NCI-H774 (cell line): ENCODE measurements at places on chromosomes 3 and 15.

DNA sequence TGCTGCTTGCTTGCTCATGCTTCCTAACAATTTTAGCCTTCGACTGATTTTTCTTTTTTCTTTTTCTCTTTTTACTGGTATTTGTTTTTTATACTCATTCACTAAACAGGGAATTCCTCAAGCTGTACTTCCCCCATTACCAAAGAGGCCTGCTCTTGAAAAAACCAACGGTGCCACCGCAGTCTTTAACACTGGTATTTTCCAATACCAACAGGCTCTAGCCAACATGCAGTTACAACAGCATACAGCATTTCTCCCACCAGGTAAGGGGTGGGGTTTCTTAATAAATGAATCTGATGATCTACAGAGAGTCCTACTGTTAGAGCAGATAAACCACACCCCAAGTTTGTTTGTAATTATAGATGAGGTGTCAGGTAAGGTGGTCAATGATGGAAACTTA lies 178.8 kb downstream of the MBNL1 start:
- DNase-seq, result no peak

DNA sequence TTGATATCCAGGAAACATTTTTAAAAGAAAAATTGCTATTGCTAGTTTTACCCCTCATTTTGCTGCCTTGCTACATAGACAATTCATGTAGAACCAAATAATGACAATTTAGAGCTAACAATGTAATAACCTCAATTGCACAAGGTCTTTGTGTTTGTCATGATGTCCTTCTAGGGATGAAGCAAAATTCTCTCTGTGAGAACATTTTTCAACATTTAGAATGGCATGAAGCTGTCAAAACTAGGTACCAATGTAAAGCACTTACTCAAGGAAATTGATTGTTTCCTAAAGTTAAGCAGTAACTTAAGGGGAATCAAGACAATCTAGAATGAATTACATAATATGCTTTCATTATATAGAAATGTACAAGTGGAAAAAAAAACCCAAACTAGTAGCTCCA lies 7.9 kb upstream of the FGF7 start:
- no peak for DNase-seq

DNA sequence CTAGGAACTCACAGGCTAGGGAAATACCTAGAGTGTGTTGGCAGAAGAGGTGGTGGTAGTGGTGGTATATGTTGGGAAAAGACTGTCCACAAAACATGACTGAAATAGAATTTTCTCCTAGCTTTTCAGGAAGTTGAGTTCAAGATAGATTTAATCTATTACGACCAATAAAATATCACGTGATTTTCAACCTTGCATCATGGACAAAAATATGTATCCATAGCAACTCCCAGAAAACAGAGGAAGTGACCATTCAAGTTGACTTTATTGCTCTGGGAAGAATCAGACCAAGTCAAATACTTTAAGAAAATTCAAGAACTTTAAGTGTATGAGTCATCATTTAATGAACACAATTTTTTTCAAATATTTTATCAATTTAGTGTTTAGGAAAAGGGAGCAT lies 347.0 kb upstream of the ZNF385D start:
- DNase-seq, result no peak

DNA sequence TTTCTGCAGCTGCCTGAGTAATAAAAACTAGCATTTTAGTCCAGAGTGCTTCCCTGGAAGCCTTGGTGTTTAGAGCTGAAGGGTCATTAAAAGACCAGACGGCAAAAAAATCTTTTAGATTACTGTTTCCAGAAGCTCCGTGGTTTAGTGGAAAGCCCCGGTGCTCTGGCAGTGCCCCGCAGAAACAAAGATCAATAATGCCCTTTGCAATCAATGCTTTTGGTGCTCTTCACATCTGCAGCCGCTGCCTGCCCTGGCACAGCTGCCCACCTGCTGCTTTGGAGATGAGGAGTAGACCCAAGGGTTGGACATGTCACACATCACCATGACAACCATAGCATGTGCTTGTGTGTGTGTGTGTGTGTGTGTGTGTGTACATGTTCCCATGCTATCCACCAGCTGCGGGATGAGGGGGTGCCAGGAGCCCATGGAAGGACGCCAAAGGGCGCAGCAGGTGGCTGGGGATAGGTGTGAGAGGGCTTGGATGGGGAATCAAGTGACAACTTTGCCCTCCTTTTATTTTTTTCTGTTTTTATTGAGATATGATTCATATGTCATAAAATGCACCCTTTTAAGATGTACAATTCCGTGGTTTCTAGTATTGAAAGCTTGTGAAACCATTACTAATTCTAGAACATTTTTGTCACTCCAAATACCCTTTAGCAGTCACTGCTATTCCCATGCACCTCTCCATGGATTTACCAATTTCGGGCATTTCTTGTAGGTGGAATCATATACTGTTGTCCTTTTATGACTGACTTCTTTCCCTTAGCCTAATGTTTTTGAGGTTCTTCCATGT lies 75.7 kb upstream of the KLHL25 start:
- DNase-seq, result no peak

GRCh38 chr3:122356402-122356801 lies 26.6 kb downstream of the MIX23 start:
- DNase-seq, result peak; percentile 1

- no peak for DNase-seq
These were observed 132.1 kb upstream of the KLHL25 start for GRCh38 chr15:85926834-85927233.

DNA sequence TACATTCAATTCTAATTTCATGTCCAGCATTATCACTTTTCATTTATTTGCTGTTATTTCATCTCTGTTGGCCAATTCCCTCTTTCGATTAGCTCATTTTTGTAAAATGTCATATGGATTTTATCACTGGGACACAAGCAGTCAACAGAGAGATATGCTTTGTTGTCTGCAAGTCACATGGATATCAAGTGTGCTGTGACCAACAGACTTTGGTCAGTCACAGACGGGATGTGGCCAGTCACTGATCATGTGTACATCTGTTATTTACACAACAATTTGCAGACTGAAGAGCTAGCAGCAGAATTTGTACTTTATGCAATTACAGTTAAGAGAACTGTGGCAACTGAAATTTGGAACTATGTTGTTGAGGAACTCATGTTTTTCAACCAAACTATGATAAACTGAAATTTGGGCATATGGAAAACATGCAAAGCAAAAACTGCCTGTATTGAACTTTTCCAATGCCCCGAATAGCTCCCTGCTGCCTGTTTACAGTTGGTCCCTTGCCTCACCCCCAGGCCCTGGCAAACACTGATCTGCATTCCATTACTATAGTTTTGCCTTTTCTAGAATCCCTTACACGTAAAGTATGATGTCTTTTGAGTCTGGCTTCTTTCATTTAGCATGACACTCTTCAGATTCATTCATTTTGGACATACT lies 104.4 kb downstream of the RPL22L1 start:
- peak; percentile 76 for DNase-seq

GRCh38 chr3:121793078-121793477 lies 41.8 kb downstream of the IQCB1 start:
- DNase-seq, result no peak

DNA sequence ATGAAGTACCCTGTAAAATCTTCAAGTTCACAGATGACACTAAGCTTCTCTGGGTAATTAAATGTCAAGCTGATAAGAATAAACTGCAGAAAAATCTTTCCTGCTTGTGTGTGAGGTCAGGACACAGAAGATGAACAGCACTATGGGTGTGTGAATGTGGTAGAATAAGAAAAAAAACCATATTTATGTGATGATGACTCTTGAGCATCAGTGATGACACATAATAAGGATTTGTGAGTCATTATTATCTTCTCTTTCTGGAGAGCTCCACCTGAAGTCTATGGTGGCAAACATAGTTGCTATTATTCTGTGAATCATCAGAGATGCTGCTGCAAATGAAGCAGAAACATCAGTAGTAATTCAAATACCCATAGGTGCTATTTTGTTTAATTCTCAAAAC lies 422.4 kb downstream of the DIPK2A start:
- no peak for DNase-seq

GRCh38 chr15:85289677-85290365 lies 90.6 kb upstream of the AKAP13 start:
- DNase-seq, result peak; percentile 66

- no peak for DNase-seq
These were observed 266.3 kb downstream of the NR1D2 start for GRCh38 chr3:24211381-24211780.

DNA sequence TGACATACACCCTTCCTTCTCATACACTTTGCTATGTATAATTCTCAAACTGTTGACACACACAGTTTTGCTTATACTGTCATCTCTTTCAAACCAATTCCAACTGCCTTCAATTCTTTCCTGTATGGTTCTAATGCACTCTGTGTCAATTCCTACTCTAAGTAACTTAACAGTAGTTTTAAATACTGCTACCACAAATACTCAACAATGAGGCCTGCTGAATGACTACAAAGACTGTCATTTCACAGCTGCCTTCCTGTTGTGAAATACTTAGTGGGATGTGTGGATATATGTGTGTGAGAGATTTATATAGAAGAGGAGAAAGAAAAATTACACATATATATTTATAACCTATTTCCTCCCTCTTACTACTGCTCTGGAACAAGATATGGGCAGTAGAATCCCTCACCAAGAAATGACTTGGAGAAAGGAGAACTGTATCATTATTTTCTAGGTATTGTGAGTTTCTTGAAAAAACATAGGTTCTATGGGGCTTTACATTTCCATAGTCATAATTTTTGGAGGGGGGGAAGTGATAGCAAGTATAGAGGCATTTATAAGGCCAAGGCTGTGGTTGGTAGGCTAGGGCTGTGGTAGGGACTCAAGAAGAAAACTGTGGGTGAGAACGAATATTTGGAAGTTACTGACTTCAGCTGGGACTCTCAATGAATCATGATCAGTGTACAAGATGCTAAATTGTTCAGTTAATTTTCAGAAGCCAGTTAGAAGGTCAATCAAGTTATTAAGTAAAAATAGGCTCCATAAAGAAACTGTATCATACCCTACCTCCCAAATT lies 88.7 kb downstream of the ANKRD28 start:
- no peak for DNase-seq

DNA sequence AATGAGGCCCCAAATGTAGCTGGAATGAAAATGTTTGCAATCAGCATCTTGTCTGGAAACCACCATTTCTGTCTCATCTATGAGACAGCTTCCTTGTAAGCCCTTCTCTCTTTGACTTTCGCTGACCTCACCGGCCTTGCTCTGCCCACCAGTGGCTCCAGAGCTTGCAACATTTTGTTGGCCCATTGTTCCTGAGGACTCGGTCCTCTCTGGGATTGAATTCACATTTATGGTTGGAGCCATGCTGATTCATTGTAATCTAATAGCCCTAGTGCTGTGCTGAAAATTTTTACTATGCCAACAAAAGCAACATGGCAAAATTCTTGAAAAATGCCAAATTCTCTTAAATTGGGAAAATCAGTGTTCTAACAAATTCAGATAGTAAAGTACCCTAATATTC lies 37.2 kb downstream of the ABHD5 start:
- no peak for DNase-seq

GRCh38 chr3:177281292-177282118 lies 84.2 kb upstream of the TBL1XR1 start:
- DNase-seq, result peak; percentile 77

- no peak for DNase-seq
These were observed 305.1 kb downstream of the CACNA2D3 start for GRCh38 chr3:54427501-54427900.

DNA sequence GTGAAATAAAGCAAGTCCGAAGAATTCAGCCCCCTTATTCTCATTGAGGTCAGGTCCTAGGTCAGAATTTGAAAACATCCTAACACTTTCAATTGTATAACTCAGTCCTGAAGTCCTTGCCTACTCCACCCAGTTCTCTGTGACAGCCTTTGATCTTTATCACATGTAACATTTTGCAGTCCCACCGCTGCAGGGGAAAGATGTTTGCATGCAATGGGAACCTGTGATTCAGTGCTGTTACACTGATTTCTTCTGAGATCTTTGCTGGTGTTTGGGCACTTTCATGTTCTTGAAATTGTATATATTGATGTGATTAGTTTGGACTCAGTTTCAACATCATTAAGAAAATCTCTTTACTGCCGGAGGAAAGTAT lies 18.0 kb upstream of the SECISBP2L start:
- DNase-seq, result no peak

DNA sequence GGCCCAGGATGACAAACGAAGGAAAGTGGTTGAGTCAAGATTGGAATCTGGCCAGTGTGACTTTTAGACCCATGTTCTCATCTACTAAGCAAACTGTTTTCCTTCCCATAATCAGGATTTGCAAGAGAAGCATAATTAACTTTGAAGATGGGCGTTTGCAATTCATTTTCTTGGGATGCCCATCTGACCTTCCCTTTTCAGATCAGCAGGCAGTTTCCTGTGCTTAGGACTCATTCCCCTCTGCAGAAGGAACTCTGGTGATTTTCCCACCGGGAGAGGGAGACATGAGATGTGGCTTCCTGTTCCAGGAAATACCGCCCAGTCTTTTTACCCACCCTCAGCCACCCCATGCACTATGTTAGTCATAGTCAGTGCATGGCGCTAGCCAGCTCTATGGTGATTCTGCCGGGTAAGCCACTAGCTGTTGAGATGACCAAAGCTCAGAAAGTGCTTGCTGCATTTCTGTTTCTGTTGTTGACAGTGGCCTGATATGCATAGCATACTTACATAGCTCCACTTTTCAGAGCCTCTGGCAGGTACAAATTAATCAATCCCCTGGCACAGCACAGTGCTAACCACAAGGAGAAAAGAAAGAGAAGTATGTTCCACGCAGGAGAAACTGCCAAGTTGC lies 129.4 kb downstream of the VGLL4 start:
- DNase-seq, result no peak

GRCh38 chr3:119580067-119580760 lies 922 bp downstream of the ADPRH start:
- DNase-seq, result no peak

- DNase-seq, result peak; percentile 74
These were observed 820.8 kb downstream of the TBL1XR1 start for GRCh38 chr3:176376531-176376930.

DNA sequence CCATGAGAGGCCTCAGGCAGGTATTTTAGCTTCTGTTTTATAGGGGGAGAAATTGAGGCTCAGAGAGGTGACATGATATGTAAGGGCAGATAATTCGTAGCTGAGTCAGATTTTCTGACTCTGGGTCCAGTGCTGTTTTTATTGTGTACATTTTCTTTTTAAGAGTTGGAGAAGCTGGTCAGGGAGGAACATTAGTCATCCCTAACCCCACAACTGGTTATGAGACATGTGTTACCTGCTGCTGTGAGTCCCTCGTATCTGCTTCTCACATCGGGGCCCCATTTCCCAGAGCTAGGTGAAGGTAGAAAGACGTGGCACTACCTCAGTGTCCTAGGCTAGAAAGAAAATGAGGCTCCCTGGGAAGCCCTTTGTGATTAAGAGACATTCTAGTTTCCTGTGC lies 28.6 kb downstream of the GALNT15 start:
- DNase-seq, result no peak

- no peak for DNase-seq
These were observed 17.6 kb upstream of the LINGO1 start for GRCh38 chr15:77650265-77650664.

GRCh38 chr3:36317915-36318314 lies 62.4 kb upstream of the STAC start:
- DNase-seq, result no peak

DNA sequence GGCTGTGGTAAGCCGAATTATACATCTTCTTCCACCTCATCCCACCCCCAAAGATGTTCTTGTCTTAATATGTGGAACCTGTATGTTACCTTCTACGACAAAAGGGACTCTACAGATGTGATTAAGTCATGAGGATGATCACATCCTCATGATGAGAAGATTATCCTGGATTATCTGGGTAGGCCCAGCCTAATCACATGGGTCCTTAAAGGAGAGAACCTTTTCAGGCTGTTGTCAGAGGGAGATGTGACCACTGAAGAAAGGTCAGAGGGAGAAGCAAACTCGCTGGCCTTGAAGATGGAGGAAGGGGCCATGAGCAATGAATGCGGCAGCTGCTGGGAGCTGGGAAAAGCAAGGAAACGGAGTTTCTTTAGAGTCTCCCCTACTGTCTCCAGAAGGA lies 12.9 kb upstream of the SCG3 start:
- no peak for DNase-seq
